ENCODE measurements at places on chromosomes 13 and 19.

DNA sequence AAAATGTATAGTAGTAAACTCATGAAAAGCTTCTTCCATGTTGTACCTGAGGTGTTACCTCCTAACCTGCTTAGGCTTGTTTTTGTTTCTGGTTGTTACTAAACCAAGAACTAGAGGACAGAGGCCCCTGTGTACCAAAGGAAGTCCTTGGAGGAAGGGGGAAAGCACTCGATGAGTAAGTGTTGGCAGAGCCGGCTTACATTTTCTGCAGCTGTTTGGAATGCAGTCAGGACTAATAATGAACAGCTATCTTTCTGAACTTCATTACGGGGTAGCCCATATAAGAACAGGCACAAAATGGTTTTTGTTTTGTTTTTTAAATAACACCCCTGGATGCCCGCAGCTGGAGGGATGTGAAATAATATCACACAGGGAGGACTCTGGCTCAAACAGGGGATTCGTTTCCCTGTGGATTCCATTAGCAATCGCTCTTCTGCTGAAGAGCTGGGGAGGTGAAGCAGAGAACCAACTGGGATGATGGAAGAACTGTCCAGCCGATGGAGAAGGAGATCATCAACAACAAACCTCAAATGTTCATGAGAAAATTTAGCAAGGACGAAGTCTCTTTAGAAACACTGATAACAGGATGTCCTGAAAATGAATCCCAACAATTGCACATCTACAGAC lies 214.2 kb upstream of the MAB21L1 start:
- no peak for DNase-seq

- peak; percentile 19 for DNase-seq
These were observed 697 bp downstream of the HSPH1 start for GRCh38 chr13:31160857-31161556.

GRCh38 chr13:74190999-74191398 lies 56.8 kb upstream of the KLF12 start:
- no peak for DNase-seq

- DNase-seq = no peak
These were observed 333.9 kb downstream of the MYO16 start for GRCh38 chr13:108963276-108963810.

DNA sequence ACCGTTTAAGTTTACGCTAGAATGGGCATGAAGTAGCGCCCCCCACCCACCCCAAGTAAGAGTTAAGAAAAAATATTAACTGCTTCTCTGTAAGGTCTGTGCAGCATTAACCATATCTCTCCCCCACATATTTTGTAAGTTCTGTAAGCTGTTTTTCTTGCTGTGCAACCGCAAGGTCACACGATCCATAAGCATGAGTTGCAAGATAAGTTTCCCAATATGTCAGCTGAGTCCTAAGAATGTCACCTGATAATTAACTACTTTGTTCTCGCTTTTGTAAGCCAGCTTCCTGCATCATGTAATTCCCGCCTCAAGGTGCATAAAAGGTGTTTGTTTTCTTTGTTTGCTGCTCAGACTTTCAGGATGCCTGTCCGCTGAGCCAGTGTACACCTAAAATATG lies 187.0 kb downstream of the MYO16 start:
- DNase-seq = no peak

- DNase-seq = no peak
These were observed 12.2 kb downstream of the GRIK5 start for GRCh38 chr19:42057846-42058245.

DNA sequence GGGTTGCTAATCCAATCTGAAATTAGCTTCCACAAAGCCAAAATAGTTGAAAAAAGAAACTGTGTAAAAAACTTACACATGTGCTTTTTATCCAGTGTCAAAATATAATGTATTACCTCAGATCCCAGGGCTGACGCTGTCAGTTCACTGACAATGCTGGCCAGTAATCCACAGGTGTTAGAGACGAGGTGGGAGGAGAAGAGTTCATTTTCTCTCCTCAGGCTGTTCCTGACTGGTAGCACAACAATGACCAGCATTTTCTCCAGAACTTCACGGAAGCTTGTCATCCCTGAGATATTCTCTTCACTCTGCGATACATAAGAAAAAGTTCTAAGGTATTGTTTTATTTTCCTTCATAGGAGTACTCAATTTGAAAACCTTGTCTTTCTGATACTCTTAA lies 146.9 kb downstream of the MYCBP2 start:
- no peak for DNase-seq

DNA sequence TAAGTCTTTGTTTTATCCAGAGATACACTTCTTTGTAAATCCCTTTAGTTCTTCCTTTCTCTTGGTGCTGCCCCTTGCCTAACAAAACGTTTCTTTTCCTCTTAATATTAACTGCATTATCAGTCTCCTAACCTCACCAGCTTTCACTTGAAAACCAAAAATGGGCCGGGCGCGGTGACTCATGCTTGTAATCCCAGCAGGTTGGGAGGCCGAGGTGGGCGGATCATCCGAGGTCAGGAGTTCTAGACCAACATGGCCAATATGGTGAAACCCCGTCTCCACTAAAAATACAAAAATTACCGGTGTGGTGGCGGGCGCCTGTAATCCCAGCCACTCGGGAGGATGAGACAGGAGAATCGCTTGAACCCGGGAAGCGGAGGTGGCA lies 329.8 kb upstream of the MIR17HG start:
- DNase-seq = no peak

DNA sequence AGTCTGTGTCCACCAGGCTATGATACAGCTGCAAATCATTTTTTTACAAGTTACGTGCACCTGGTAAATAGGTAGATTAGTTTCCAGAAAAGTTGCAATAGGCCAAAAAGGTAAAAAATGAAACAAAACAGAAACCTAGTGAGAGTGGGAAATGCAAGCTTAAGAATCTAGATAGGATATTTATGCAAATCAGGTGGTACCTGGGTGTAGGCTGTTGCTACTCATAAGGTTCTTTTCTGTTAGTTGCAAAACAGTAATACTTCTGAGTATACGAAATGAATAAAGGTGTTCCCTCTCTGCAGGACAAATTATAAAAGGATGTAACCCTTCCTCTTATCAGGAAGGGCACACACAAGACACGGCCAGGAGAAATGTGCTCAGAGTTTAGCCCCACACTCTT lies 97.9 kb downstream of the UGGT2 start:
- DNase-seq = no peak

GRCh38 chr19:10615429-10616023 lies 9.8 kb upstream of the SLC44A2 start:
- no peak for DNase-seq

DNA sequence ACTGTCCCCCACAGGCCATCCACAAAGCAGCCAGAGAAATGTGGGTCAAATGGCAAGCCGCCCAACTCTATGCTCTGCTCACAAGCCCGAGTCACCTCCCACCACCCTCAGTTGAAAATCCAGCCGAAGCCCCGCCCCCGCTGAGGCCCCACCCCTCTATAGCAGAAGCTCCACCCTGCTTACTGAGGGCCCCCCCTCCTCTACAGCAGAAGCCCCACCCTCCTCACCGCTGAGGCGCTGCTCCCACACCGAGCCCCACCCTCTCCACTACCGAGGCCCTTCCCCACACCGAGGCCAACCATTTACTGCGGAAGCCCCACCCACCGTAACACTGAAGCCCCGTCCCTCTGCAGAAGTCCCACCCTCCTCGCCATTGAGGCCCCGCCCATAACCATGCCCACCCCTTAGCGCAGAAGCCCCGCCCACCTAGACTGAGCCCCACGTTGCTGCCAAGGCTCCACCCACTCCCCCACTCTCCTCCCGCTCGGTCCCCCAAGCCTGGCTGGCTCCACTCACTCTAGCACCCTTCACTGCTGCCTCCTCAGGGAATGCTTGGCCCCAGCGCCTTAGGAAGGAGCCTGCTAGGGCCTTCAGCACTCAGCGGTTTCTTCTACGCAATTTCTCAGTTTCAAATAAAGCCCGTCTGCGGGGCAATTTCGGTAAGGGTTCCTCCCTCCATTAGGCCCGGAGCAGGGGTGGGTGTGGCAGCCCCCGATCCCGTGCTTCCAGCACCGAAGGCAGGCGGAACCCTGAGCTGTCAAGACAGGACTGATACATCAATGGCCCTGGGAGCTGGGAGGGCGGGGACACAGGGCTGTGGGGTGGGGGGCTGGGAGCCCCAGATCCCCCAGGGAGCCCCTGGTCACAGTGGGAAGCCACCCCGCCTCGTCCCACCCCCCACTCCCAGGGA lies 9.0 kb upstream of the MYDGF start:
- DNase-seq = no peak

DNA sequence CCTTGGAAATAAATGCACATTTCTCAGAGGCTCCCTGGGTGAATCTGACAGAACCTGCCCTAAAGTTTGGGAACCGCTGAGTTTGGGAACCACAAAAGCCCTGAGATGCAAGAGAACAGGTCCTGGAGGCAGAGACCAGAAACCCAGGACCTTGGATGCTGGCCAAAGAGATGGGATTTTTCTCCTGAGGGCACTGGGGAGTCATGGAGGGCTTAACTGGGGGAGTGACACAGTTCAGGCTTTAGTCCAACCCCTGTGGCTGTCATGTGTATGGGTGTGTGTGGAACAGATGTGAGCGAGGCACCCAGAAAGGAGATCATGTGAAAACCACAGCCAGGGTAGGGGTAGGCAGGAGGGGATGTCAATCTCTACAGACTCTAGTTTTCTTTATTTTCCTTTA lies 3.9 kb upstream of the NCCRP1 start:
- DNase-seq = no peak

DNA sequence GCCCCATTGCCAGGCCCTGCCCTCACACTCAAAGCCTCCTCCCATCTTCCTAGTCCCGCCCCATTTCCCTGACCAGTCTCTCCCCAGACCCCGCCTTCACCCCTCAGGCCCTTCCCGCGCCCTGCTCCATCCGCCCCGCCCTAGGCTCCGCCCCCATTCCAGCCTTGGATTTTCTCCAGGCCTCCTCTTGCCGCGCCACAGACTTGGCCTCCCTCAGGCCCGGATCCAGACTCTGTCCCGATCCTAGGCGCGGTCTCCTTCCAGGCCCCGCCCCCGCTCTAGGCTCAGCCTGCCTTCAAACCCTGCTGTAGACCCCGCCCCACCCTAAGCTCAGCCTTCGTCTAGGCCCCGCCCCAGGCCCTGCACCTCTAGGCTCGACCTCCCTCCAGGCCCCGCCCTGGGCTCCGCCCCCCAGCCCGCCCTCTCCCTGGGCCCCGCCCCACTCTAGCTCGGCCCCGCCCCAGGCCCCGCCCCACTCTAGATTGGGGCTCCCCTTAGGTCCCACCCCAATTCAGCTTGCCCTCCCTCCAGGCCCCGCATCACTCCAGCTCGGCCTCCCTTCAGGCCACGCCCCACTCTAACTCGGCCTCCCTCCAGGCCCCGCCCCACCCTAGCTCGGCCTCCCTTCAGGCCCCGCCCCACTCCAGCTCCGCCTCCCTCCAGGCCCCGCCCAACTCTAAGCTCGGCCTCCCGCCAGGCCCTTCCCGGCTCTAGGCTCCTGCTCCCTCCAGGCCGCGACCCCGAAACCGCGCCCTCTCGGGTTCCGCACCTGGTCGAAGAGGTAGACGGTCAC lies 18.5 kb downstream of the LMTK3 start:
- peak; percentile 96 for DNase-seq

GRCh38 chr13:50941146-50941545 lies 31.6 kb downstream of the RNASEH2B start:
- DNase-seq = no peak

DNA sequence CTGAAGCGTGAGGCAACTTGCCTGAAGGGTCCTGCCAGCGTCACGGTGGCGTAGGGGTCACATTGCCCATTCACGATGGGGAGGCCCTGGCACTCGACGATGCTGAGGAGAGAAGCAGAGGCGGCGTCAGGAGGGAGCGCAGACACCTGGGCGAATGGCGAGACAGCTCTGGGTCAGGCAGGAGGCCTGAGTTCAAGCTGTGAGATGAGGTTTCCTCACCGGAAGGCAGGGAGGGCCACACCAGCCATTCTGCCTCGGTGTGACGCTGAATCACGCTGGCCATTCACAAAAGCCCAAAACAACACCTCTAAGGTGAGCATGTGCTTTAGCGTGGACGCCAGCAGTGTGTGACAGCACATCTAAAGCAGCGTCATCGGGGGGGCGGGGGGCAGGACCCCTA lies 54.0 kb upstream of the C13orf46 start:
- DNase-seq = no peak
